NAMALWA (cell line): ENCODE measurements at places on chromosomes 12 and 14.

DNA sequence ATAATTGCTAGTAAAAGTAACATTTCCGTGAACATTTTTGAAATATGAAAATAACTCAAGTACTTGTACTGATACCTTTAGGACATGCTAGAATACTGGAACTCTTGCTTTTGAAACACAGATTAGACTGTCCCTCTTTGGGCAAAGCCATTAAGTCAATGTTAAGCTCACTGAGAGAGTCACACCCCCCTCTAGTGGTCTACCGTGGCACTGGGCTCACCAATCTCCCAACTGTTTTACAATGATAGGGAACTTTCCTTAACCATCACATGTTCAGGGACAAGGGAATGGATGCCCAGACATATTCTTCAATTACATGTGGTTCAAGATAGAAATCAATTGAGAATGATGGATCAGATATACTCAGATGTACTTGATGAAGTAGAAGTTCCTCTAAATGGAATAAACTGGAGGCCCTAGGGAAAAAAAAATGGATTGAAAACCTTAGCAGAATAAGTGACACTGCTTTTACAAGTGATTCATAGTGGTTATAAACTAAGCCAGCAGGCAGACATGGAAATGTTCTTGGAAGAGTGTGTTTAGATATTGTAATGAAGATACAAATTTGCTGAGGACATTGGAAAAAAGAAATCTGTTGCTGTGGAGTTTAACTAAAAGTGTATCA lies 17.8 kb downstream of the NANOG start:
- DNase-seq: peak; percentile 79

DNA sequence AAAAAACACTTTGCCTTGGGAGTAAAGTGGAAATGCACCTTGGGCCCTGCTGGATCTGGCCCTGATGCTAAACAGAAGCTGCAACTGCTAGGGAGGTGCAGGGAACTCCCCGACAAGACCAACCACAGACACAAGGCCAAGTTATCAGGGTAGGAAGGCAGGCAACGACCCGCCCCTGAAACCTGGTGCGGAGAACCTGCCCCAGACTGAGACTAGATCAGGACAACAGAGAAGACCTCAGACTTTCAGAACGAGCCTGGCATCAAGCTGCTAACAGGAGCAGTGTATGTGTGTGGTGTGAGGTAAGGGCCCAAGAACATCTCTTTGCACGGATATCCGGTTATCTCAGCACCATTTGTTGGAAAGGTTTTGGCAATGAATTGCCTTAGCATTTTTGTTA lies 233.7 kb upstream of the RTL1 start:
- no peak for DNase-seq

DNA sequence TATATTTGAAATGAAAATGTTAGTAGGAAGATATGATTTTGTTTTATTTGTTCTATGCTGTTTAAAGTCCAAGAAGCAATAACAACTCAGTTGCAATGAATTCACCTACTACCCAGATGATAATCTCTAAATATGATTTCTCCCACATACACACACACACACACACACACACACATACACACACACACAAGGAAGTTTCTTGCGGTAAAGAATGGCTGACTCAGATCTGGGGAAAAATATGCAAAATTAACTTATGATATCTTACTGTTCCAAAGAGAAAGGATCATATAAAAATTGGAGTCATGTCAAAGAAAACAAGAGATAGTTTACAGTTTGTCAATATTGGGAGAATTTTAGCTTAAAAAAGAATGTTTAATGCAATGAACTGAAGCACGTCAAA lies 456.7 kb downstream of the SLC16A7 start:
- no peak for DNase-seq

- no peak for DNase-seq
These were observed 152.0 kb upstream of the AVPR1A start for GRCh38 chr12:63302941-63303536.

GRCh38 chr14:56310643-56311042 lies 192.4 kb downstream of the PELI2 start:
- DNase-seq: no peak

DNA sequence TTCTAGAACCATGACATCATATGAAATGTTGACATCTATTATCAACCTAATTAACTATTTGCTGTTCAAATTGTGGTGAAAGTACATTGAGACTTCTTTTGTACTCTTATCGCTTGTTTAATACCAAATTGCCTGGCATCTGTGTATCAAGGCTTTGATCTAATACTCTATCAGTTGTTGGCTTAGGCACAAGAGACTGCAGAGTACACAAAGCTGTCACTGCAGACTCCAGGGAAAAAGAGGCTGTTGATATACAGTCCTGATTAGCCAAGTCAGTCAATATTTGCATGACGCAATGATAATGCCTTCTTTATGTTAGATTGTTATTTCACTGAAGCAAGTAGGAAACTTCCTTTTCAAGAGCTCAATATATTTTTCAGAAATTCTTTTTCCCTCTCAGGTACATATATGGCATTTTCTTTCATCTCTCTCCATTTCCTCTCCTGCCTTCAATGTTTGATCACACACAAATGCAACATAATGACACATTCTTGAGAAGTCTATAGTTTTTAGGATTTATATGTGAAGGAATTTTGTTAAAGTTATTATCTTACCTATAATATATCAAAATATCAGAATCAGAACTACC lies 32.3 kb upstream of the PTCSC3 start:
- no peak for DNase-seq

DNA sequence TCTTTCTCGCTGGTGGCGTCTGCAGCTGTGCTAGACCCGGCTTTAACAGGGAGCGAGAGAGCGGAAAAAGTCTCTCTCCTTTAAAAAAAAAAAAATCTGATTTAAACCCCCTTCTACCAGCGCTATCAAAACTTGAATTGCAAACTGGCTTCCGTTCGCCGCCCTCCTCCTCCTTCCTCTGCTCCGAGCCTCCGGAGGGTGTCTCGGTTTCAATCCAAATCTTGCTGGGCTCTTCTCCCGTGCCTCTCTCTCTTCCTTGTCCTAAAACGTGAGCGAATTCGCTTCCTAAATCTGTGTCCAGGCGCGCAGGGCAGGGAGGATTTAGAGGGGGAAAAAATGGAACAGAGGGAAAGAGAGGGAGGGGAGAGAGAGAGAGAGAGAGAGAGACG lies 272 bp downstream of the TBX3 start:
- DNase-seq: no peak
